ENCODE measurements at places on chromosomes 6 and 20.

DNA sequence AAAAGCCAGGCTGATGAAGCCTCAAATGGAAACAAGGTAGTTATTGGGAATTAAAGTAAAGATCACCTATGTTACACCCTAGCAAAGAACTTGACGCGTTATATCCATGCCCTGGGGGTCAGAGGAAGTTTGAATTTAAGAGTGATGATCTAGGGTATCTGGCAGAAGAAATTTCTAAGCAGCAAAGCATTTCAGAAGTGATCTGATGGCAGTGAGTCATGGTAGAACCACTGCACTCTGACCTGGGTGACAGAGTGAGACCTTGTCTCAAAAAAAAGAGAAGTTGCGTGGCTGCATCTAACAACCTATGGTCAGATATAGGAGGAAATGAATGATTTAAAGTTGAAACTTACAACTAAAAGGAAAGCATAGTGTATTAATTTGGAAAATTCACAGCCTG is 45.2 kb downstream of the SCP2D1 start:
- DNase-seq = no peak

DNA sequence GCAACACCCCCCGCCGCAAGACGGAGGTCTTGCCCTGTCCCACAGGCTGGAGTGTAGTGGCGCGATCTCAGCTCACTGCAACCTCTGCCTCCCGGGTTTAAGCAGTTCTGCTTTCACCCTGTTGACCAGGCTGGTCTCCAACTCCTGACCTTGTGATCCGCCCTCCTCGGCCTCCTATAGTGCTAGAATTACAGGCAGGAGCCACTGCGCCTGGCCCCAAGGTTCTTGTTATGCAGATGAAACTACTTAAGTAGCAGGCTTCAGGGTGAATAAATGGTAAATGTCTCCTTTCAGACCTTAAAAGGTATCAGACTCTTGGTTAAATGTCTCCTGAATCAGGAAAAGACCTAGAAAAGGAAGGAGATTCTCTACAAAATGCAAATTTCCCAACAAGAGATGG is 95.4 kb upstream of the TMEM181 start:
- DNase-seq = no peak

- DNase-seq = no peak
Measured at GRCh38 chr6:21023210-21023609, 489.0 kb downstream of the CDKAL1 start.

DNA sequence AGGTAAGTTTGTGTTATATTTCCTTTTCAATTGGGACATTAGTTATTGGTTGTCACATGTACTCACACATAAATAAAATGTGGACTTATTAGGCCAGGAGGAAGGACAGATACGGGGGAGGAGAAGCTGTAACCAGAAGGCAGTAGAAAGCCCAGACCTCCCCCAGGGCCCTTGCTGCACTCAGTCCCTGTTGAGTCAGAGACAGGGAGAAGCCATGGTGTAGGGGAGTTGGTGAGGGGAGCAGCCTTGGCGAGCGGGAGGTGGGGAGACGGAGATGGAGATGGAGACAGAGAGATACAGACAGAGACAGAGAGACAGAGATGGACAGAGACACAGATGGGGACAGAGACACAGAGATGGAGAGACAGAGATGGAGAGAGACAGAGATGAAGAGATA is 263.2 kb downstream of the DLL1 start:
- no peak for DNase-seq

Data from Panc1 (cell line).